ENCODE measurements at places on chromosomes 16 and 17.
A peak's percentile ranks its signal among the peaks of the same experiment; 100 is the strongest.

GRCh38 chr16:70710422-70711210 is 24.8 kb upstream of the MTSS2 start:
- DNase-seq, result no peak

GRCh38 chr17:78722246-78722761 is 59.8 kb downstream of the CYTH1 start:
- no peak for DNase-seq

DNA sequence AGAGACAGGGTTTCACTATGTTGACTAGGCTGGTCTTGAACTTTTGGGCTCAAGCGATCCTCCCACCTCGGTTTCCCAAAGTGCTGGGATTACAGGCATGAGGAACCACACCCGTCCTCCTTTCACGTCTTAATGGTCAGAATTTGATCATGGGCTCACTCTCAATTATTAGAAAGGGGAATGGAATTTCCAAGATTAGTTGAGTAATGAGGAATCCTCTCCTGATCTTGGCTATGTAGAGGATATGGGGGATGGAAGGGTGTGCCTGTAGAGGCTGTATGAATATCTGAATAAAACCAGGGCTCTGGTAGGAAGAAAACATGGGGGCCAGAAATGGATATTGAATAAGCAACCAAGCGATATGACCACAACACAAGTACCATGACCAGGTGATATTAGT is 25.9 kb upstream of the SMURF2 start:
- no peak for DNase-seq

DNA sequence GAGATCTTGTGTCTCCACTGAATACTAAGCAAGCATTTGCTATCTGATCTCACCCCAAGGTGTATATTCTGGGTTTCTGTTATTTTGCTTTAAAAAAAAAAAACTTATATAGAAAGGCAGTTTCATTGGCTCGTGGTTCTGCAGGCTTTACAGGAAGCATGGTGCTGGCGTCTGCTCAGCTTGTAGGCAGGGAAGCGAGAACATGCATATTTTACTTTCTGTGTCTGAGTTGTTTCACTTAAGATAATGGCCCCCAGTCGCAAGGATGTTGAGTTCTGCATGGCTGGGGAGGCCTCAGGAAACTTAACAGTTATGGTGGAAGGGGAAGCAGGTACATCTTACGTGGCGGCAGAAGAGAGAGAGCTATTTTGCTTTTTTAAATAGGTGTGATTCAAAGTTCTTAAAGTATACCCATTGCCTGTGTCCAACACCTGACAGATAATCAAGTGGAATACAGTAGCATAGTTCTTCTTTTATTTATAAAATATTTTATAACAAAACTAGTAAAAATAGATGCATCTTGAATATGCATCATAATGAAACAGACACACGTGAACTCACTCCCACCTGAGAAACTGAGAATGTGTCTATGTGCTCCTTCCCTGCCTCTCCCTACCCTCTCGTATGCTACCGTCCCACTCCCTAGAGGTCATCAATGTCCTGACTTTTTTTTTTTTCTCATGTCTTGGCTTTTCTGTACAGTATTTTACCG is 15.4 kb upstream of the ARHGAP17 start:
- DNase-seq, result no peak

DNA sequence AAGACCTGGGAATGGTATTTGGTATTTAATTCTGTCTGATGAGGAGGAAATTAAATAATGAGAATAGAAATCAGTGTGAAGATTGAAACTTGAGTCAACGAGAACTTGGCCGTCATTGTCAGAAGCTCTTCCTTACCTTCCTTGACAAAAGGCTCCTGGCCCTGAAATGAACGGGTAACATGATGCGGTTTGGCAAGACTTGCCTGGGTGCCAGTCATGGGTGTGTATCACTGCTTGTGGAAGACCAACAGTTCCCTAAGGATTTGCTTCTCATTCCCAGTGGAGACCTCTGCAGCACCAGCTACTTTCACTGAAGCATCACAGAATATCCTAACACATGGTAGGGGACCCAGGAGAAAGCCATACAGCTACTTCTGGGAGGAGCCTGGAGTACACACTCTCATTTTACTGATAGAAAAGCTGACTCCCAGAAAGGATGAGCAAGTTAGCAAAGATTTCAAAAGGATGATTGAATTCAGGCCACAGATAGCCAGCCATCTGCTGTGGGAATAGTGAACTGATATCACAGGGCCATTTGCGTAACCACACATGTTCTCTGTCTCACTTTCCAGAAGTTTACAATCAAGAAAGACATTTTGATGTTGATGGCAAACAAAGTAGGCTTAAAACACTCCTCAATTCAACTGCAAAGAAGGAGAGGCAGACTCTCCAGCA is 258.1 kb upstream of the SALL1 start:
- DNase-seq, result no peak

DNA sequence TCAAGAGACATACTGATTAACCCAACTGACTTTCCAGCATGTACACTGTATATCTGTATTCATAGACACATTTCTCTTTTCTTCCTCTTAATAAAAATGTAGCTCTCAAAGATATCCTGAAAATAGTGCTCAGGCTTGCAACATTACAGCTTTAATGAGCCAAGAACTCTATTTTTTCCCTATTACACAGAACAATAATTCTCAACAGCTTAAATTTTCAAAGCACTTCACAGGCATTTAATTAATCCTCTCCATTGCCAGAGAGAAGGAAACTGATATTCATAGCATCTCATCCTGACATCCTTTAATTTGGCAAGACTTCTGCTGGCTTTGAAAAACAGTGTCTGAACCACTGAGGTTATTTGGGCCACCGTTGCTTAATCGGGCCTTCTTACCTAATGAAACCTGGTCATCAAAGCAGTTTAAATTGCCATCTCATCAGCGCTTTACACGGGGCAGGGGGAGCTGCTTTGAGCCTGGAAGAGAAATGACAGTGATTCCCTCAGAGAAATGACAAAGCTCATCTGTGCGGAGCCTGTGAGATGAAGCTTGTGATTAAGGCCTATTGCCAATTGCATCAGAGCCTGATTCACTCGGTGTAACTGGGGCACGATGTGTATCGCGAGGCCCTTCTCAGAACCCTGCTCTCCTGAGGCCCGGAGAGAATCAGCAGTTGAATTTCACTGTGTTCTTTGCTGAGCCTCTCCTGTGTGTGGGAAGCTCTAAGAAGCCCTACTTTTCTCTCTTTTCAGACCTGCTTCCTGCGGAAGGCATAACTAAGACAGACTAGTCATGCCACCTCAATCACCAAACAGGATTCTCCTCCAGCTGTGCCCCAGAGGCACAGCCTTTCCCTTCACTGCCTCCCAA is 8.5 kb upstream of the SIAH1 start:
- DNase-seq, result no peak

GRCh38 chr16:50909831-50910735 is 168.2 kb downstream of the CYLD start:
- DNase-seq, result no peak

GRCh38 chr17:45129940-45130680 is 2.2 kb downstream of the PLCD3 start:
- DNase-seq, result no peak

- DNase-seq, result peak; percentile 37
Measured at GRCh38 chr17:81858967-81859905, 1.1 kb downstream of the P4HB start.

- no peak for DNase-seq
Measured at GRCh38 chr16:81266680-81267095, 28.2 kb downstream of the BCO1 start.

- no peak for DNase-seq
Measured at GRCh38 chr16:18041864-18042834, 294.4 kb downstream of the NPIPA8 start.

- no peak for DNase-seq
Measured at GRCh38 chr17:1552932-1553331, 9.7 kb downstream of the PITPNA start.

DNA sequence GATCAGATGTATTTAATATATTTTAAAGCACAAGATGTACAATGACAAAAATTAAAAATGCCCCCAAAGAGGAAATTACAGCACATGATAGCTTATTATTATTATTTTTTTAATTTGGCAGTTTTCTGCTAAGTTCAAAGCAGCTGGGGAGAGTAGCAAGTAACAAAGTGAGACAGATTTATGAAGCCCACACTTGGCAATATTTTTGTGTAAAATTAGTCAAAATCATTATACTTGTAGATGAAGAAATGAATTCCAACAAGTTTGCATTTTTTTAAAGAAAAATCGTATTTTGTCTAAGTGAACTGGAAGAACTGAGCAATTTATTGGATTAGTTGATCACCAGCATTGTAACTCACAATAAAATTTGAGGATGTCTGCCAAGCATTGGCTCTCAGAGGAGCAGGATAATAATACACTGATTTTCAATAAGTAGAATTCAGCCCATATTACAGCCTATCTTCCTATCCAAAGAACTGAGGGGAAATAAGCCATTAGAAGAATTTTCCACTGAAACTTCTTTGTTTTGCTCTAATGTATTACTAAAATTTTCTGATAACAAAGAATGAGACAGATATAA is 215.6 kb downstream of the MAP2K6 start:
- no peak for DNase-seq

GRCh38 chr16:69930117-69930776 is 20.9 kb upstream of the CLEC18A start:
- DNase-seq, result peak; percentile 73

- DNase-seq, result no peak
Measured at GRCh38 chr16:13394488-13394887, 493.1 kb downstream of the SHISA9 start.

- DNase-seq, result peak; percentile 43
Measured at GRCh38 chr16:89009343-89010209, 32.6 kb upstream of the CBFA2T3 start.

DNA sequence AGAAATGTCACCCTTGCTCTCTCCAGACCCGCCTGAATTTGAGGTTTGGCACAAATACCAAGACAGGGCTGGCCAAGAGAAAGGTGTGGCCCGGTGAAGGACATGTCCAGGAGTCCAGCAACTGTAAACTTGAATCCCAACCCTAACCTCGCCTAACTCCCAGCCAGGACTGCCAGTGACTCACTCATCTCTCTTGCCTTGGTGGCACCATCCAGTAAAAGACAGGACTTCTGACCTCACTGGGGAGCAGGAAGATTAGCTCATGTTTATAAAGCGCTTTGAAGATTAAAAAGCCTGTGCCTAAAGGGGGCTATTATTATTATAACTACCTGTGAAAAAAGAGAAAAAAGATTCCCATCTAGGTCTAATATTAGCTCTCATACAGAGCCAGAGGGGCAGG is 335.3 kb downstream of the SOX9 start:
- DNase-seq, result no peak

- DNase-seq, result no peak
Measured at GRCh38 chr17:63099425-63099824, 133.4 kb downstream of the TANC2 start.

DNA sequence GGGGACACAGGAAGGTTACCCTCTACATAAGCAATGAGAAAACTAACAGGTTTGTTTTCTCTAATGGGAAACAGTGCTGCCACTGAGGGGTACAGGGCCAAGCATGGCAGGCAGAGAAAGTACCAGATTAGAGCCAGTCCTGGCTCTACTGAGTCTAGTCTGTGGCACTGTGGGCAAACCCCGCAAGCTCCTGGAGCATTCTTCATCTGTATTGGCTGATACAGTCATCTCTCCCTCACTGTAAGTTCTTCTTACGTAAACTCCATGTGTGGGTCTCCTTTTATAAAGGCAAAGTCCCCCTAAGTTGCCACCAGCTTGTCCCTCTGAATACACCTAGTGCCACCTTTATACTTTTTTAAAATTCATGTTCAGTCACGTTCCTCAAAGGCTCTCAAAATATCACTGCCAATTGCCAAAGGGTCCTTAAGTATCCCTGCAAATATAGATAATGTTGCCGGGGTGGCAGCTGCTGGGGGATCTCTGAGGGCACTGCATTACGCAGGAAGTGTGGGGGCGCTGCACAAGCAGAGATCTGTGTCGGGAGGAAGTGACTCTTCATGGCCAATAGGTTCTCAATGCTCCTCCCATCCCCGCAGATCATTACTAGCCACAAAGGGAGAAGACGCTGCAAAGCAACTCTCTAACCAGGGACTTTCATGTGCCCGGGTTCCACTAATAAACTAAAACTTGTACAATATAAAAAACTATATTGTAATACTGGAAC is 18.8 kb downstream of the XPO6 start:
- no peak for DNase-seq

DNA sequence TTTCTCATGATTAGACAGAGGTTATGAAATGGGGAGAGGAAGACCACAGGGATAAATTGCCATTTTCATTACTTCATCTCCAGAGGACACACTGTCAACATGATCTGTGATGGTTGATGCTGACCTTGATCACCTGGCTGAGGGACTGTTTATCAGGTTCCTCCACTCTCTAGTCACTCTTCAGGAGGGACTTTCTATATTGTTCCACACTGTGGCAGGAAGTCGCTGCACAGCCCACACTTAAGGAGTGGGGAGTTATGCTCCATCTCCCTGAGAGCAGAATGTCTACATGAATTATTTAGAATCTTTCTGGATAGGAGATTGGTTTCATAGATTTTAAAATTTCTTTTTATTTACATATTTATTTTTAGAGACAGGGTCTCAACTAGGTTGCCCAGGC is 46.7 kb downstream of the CYB5B start:
- no peak for DNase-seq

DNA sequence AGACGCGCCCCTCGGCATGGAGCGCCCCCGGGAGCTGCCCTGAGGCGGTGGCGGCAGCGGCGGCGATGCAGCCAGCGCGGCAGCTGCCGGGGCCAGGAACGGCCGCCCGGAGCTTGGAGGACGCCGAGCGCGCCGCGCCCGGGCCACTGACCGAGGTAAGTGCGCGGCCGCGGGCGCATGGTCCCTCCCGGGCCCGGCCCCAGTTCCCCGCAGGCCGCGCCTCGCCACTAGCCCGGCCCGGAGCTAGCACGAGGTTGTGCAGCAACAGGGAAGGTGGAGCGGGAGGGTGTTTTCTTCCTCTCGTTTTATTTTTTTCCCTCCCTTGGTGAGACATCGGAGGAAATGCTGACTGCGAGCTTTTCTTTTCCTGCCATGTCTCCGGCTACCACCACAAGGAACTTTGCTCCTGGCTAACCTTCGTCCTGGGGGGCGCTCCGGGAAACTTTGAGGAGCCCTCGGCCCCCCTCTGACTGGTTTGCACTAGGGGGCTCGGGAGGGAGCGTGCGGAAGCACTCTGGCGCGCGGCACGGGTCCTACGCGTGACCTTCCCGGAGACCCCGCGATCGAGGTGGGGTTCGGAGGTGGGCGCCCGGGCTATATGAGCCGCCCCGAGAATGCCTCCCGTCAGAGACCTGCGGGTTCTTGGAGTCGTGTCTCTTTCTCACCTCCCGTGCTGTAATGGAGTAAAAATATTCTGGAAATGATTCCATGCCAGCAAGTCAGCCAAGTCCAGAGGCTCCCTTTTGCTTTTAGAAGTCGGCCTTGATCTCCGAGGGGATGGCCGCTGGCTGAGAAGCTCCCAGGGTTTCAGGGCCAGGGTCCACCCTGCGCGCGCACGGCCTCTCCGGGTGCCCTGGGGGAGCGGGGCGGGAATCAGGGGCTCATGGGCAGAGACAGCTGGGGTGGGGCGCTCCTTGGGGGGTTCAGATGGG is 868 bp downstream of the KCNJ12 start:
- no peak for DNase-seq

DNA sequence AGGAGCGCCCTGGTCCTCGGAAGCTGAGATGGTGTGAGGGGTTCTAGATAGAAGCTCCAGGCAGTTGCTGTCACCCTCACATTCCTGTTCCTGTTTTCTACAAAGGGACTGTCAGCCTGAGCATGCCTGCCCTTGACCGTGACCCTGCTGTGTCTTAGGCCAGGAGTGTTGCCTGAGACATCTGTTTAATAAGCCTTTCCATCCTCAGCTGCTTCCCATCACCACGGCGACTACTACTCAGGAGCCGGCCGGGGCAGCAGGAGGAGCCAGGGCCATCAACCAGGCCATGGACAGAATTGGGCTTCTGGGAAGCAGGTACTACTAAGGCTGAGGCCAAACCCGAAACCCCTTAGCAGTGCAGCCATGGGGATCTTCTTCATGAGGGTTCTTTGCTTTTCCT is 151.4 kb downstream of the KATNIP start:
- DNase-seq, result no peak

All from hematopoietic multipotent progenitor cell treated with erythropoietin and hydrocortisone succinate and interleukin-3 and kit ligand, for 17 days (in vitro differentiated cells).